ENCODE measurements at places on chromosomes 16 and 17.

- DNase-seq, result no peak
Observed at GRCh38 chr16:4572715-4573114, 16.6 kb downstream of the C16orf96 start.

- DNase-seq, result no peak
Observed at GRCh38 chr17:21218101-21218500, 4.1 kb upstream of the TMEM11 start.

DNA sequence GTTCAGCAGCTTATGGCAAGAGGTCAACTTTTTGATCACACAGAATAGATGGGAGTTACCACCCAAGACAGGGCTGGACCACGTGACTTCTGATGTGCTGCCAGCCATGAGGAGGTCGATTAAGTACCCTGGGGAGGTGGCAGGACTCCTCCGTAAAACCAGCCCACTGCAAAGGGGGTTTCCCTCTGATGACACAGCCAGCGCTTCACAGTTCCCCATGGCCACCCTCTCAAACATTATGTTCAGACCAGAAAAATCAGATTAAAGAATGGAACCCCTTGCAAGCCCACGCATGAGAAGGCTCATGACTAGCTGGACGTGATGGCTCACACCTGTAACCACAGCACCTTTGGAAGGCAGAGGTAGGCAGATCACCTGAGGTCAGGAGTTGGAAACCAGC lies 222.9 kb downstream of the CPPED1 start:
- DNase-seq, result no peak

GRCh38 chr16:70809392-70810060 lies 8.6 kb upstream of the VAC14 start:
- DNase-seq, result no peak

GRCh38 chr16:23597003-23597756 lies 1.1 kb upstream of the NDUFAB1 start:
- peak; percentile 34 for DNase-seq

GRCh38 chr16:12315330-12316136 lies 339.0 kb downstream of the SNX29 start:
- DNase-seq, result no peak

DNA sequence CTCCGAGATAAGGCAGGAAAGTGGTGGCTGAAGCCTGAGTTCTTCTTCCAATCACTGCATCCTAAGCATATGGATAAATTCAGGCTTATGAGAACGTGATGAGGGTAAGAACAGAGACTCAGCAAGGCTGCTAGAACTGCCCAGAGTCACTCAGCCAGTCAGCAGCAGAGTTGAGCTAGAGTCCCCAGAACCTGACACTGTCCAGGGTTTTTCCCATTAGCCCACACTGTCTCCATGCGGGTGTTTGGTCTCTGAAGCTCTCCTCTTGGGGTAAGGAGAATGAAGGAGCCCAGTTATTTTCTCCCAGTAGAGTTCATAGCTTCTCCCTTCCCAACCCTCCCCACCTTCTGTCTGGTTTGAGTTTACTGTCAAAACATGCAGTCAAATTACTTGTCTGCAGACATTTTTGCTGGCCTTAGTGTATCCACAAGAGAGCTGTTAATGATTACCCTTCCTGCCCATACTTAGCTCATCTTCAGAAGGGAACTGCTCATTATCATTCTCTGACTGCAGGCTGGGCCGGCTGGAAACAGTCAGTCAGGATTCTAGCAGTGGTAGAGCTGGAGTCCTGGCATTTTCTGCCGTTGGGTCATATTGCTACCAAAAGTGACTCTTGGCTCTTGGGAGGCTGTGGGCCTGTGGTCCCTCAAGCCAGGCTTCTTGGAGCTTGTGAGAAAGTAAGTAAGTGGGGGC lies 460.0 kb downstream of the HS3ST3B1 start:
- no peak for DNase-seq

- DNase-seq, result no peak
Observed at GRCh38 chr16:78505544-78506366, 406.3 kb downstream of the WWOX start.

DNA sequence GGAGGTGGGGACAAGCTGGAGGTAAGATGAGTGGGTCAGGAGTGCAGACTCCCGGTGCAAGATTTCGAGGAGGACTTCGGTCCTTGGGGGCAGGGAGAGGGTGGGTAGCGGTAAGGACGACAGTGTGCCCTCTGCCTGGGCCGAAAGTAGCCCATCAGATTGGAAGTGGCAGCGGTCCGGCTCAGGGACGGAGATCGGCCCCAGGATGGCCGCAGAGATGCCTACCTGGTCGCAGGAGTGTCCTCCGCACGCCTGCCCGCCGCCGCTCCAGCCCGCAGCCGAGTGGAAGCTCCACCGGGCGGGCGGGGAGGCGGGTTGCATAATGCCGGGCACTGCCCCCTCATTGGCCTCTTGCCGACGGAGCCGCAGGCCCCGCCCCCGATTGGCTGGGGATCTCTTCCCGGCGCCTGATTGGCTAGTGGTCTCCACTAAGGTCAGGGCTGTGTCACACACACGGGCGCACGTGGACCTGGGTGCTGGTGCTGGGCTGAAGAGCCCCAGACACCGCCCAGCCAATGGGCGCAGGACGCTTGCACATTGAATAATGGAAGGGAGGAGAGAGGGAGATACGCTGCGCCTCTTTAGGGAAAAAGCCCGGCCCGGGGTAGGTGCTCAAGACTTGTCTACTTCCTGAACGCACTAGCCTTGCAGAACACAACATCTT lies at the start of gene PER1:
Gene PER1, minus strand, starts transcription at position 293 of the 664 bp plus-strand sequence. CDS start 1,698 bp downstream, outside the sequence.
- peak; percentile 93 for DNase-seq

DNA sequence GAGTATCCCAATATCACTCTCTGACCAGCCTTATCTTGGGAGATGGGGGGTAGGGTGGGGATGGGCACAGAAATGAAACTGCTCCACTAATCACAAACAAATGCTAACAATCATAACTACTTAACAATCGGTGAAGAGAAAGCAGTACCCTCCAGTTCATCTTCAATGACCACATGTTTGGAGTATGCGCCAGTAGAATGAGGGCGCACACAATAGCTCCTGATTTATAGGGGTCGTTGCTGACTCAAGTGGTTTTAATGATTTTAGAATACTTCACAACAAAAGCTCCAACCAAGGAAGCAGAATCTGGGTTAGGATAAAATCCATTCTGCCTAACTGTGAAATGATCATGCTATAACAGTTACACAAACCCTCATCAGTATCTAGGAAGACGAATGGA lies 184.4 kb downstream of the AATF start:
- DNase-seq, result no peak

DNA sequence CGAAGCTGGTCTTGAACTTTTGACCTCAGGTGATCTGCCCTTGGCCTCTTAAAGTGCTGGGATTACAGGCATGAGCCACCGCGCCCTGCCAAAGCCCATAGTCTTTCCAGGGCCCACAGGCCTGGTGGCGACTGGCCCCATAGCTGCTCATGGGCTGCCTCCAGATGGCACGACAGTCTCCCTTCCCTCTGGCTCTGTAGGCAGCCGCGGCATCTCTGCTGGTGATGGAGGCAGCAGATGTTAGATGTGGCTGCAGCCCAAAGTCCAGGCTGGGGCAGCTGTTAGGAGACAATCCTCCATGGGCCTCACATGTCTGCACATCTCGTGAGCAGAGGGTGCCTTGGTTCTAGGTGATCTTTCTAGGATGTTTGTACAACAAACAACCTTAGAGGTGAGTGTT lies 69.7 kb upstream of the DNAJA2 start:
- DNase-seq, result no peak

DNA sequence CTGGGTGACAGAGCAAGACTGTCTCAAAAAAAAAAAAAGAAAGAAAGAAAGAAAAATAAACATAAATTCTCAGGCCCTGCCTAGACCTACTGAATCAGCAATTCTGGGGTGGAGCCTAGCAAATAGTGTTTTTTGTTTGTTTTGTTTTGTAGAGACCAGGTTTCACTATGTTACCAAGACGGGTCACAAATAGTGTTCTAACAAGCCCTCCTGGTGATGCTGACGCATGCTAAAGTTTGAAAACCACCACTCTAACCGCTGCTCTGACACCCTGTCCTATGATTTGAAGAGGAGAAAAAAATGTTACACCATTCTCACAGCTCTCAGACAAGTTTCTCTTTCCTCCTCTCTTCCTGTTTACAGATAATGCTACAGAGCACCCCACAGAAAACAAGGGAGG lies 1.5 kb downstream of the MRPL10 start:
- peak; percentile 45 for DNase-seq

GRCh38 chr17:74016461-74016860 lies 187.0 kb upstream of the RPL38 start:
- DNase-seq, result no peak

GRCh38 chr17:9937241-9937761 lies 32.2 kb upstream of the RCVRN start:
- no peak for DNase-seq

DNA sequence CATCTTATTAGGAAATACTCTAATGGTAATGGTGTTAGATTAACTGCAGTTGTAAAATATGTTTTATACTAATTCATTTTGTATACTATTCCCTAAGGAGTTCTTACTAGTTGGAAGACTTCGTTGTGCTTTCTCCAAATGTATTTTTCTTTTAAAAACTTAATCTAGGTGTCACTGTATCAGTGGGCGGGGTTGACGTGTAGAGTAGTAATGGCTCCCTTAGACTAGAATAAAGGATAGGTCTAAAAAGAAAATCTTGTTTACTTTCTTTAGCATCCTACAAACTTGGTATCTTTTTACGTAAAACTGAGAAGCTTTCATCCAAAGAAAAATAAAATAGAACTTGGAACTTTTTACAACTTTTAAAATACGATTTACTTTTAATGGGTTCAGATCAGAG lies 55.0 kb upstream of the MRC2 start:
- DNase-seq, result no peak

- no peak for DNase-seq
Observed at GRCh38 chr16:78183437-78184237, 84.2 kb downstream of the WWOX start.

DNA sequence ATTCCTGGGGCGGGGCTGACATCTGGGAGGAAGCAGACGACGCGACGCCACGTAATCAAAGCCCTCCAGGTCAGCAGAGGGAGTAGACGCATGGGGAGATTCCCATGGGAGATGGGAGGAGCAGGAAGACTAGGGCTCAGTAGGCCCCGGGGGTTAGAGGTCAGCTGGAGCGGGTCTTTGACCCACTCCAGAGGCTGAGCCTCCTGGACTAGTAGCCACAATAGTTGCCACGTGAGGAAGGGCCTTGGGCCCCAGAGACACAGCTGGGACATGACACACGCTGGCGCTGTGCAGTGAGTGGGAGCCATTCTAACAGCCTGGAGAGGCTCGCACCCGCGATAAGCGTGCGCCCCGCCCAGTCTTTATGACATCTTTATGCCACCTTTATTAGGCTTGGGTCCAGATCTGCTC lies 95.7 kb upstream of the AMZ2 start:
- no peak for DNase-seq

GRCh38 chr16:23141959-23142740 lies 7.1 kb downstream of the USP31 start:
- no peak for DNase-seq

DNA sequence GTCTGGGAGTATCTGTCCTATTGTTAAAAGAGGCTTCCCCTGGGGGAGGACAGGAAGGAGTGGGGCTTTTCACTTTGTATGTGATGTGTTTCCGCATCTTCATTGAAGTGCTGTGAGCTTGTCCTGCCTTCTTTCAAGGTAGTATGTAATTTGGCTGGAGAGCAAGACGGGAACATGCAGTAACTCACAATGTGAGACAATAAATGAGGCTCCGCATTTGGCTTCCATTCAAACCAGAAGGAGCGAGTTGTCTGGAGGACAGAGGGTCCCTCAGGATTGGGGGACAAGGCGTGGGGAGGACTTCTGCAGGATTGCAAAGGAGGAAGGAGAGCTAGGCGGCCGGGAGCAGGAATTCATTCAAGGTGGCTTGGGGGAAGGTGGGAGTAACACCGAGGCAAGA lies 203.5 kb downstream of the RBFOX3 start:
- no peak for DNase-seq

- DNase-seq, result no peak
Observed at GRCh38 chr16:27768651-27769272, 218.8 kb downstream of the KATNIP start.

GRCh38 chr17:80625627-80626026 lies 81.0 kb downstream of the RPTOR start:
- no peak for DNase-seq

GRCh38 chr16:3924763-3925162 lies 44.2 kb upstream of the CREBBP start:
- no peak for DNase-seq
